ENCODE measurements at places on chromosomes 7 and 10.

DNA sequence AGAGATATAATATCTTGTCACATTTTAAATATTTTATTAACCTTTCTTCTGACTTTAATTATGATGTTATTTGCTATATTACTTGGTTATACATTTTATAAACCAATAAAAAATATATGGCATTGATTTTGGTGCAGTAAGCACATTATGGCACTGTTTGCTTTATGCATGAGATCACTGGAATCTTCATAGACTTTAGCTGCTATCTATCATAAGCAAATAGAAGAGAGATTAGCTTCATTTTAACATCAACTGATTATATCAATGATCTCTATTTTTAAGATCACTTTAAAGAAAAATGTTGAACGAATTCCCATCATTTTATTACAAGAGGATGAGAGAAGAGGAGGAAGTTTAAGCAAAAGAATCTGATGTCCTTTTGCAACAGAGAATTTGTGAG, 58.6 kb upstream of the CDK1 start:
- no peak for DNase-seq

- DNase-seq, result no peak
Observed at GRCh38 chr7:148084138-148084537, 506.4 kb upstream of the C7orf33 start.

- no peak for DNase-seq
Observed at GRCh38 chr7:98541101-98541500, 76.0 kb upstream of the NPTX2 start.

- DNase-seq, result no peak
Observed at GRCh38 chr7:106065575-106066500, 46.3 kb downstream of the SYPL1 start.

DNA sequence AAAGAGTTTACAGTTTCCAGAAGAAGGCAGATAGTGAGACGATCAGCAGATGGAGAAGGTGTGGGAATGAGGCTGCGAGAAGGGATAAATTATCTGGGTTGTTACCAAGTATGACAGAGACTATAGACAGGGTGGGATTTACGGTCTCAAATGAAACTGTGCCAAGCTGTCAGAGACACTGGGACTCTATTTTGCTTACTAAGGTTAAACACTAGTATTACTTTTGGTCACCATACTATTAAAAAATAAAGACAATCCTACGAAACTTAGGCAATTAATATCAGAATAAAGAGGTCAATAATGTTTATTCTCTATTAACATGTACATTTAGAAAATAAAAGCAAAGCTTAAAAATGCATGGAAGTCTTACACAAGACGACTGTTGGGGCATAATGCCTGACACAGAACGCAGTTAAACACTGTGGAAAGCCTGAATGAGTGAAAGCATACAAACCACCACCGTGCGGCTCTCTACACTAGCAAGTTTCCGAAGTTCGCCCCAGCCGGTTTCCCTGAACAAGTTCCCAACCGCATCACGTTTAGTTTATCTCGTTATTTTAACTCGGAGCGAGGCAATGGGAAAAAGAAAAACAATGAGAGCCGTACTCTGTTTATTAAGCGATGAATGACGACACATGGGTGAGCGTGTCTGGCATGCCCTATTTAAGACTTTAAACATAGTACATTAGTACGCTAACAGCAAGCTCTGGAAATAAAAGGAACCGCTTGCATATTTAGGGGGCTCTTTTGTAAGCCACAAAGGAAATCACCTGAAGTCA, 909 bp upstream of the CC2D2B start:
- DNase-seq, result no peak

- DNase-seq, result no peak
Observed at GRCh38 chr7:37446371-37446770, 2.3 kb downstream of the ELMO1 start.

DNA sequence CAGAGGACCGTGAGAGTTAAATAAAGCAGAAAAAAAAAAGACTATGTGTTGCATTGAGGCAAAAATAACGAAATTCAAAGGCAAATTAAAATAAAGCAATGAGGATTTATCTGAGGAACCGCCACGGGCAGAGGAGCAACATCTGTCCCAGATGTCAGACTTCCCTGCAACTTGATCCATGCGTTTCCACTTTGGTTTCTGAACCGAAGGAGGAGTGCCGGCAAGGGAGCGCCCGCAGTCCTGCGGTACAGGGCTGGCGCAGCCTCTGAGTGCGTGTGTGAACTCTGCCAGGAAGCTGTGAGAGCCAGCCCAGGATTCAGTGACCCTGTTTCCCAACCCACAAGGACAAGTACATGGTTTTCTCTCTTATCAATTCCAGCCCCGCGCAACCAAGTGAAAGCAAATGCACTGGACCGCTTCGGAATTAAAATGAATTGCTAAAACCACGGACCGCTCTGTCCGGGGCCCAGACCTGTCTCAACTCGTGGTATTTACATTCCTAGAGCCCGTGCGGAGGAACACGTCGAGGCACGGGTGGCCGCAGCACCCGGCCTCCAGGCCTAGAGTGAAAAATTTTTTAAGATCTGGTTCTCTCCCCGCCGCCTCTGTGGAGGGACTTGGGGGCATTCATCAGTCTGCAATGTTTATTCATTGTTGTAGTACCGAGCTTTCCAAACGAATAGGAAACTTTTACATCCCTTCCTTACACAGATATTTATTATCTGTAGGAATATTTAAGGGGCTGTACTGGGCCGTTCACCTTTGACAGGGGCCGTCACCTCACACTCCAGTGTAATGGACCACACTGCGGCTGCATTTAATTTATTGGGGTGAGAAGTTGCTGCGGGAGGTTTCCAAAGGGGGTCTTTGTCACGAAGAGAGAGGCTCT, 291.5 kb upstream of the NFE2L3 start:
- no peak for DNase-seq

DNA sequence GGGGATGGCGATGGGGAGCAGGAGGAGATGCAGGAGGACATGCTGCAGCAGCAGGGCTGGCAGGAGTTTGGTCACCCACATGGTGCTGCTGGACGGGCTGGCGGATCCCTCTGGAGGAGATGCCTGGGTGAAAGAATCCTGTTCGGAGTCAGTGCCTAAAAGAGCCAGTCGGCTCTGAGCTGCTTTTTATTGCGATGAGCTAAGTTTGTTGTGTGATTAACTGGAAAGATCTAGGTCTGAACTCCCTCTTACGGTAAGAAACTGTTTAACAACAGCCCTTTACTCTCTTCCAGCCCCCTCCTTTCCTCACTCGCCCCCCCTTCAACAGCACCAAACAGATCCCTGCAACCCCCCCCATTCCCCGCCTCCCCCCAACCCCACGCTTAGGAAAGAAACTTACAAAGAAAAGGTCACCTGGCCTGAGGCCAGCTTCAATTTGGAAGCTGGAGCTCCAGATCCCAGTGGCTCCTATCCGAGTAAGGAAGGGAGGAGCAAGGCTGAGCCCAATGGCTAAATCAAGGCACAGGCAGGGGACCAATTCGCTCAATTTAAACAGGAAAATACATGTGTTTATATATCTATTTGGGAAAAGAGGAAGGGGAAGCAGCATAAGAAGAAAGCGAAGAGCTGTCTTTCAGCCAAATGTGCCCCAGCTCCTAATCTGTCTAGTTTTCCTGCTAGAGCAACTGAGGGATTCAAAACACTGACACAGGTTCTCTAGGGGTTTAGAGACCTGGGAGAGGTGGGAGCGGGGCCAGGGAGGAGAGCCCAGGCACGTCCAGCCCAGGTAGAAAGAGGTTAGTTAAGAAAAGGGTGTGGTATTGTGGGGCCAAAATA, at the start of gene HGF:
Gene HGF, minus strand, starts transcription at position 157 of the 837 bp plus-strand sequence. Its CDS starts 76 bp downstream, at position 81.
- no peak for DNase-seq

DNA sequence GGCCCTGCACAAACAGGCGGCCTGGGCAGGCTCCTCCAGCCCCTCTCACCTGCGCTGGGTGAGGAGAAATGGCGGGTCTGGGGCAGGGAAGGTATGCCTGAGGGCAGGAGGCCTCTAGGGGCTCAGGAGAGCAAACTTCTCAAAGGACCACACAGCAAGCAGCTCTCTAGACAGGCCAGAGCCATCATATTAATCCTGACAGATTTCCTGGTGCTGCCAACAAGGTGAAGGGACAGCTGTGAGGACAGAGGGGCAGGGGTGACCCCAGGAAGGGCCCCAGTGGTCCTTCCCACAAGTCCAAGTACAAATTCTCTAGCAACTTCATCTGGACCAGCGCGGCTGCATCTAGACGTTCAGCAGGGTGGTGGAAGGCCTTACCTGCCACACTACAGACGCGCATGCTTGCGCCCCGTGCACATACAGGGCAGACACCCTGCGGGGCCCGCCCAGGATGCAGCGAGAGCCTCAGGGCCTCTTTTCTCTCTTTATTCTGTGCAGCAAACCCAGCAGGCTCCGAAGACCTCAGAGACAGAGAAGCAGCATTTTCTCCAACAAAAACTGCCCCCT, 62.1 kb downstream of the ZRANB1 start:
- no peak for DNase-seq

- DNase-seq, result no peak
Observed at GRCh38 chr7:33959676-33960075, 54.3 kb downstream of the BMPER start.

DNA sequence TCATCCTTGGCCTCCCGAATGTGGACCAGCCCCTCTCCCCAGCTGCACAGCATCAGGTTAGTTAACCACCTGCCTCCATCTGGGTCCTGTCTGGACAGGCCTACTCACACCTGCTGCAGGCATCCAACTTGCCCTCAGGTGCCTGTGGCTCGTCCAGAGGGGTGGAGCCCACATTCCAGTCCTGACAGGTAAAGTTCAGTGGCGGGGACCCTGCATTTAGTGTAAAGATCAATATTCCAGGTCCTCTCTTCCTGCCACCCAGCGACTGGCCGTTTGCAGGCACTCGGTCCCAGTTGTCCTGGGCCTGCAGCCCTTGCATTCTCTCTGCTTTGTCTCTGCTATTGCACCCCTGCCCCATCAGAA, 15.0 kb downstream of the HTRA1 start:
- no peak for DNase-seq

All from activated T-helper 1 cell treated with anti-CD3 and anti-CD28 coated beads, Interleukin-2, amount 50 U/mL, for 16 hours (primary cell).